Common myeloid progenitor, CD34-positive (primary cell): ENCODE measurements at places on chromosomes 3 and 15.

GRCh38 chr15:66390678-66391077 lies 4.0 kb downstream of the MAP2K1 start:
- peak; percentile 78 for DNase-seq

- no peak for DNase-seq
These were observed 66.7 kb upstream of the STXBP5L start for GRCh38 chr3:120841264-120841663.

- peak; percentile 80 for DNase-seq
These were observed 3.7 kb upstream of the PLD1 start for GRCh38 chr3:171813897-171814460.

- no peak for DNase-seq
These were observed 31.3 kb upstream of the WNT5A start for GRCh38 chr3:55518451-55518850.

- no peak for DNase-seq
These were observed 55.0 kb downstream of the PRICKLE2 start for GRCh38 chr3:64170270-64170669.

- no peak for DNase-seq
These were observed 18.2 kb downstream of the PTH1R start for GRCh38 chr3:46895761-46896160.

GRCh38 chr3:127306361-127307111 lies 18.7 kb upstream of the PRR20G start:
- DNase-seq, result no peak

GRCh38 chr3:81531263-81531662 lies 230.2 kb downstream of the GBE1 start:
- DNase-seq, result no peak

DNA sequence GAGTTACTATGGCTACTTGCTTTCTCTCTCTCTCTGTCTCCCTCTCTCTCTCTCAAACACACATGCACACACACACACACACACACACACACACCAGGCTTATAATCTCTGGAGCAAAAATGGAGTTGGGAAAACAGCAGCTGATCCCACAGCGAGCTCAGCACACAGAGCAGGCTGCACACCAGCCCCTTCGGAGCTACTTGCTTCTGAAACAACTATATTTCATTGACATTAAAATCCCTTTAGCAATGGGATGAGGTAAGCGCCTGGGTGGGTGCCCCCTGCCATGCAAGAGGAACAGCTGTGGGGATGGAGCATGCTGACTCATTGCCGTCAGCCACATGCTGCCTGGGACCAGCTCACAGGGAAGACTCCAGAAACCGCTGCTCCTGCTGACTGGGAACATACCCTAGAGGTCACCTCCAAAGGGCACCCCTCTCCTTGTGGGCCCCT lies 45.7 kb downstream of the B3GNT5 start:
- DNase-seq, result peak; percentile 88

GRCh38 chr3:139101396-139101795 lies 56.7 kb upstream of the PRR23C start:
- no peak for DNase-seq

GRCh38 chr15:101070502-101071273 lies 151.5 kb downstream of the LRRK1 start:
- DNase-seq, result peak; percentile 64

GRCh38 chr3:32453346-32453745 lies 49.3 kb downstream of the CMTM6 start:
- DNase-seq, result no peak

DNA sequence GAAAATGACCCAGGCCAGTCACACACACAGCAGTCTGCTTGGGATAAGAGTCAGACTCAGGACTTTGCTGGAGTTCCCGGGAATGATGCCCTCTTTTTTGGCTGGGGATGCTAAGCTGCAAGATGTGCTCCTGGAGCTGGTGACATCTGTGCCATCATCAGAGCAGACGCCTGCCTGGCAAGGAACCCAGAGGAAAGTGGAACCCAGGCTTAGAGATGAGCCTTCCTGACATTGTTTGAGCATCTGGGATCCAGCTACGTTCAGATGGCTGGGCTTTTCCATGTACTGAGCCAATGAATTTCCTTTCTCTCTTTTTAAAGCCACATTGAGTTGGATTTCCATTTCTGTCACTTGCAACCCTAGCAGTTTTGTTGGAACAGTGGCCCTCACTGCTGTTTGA lies 53.3 kb downstream of the EBLN2 start:
- no peak for DNase-seq

- DNase-seq, result no peak
These were observed 42.5 kb downstream of the SETD2 start for GRCh38 chr3:47121409-47121808.

DNA sequence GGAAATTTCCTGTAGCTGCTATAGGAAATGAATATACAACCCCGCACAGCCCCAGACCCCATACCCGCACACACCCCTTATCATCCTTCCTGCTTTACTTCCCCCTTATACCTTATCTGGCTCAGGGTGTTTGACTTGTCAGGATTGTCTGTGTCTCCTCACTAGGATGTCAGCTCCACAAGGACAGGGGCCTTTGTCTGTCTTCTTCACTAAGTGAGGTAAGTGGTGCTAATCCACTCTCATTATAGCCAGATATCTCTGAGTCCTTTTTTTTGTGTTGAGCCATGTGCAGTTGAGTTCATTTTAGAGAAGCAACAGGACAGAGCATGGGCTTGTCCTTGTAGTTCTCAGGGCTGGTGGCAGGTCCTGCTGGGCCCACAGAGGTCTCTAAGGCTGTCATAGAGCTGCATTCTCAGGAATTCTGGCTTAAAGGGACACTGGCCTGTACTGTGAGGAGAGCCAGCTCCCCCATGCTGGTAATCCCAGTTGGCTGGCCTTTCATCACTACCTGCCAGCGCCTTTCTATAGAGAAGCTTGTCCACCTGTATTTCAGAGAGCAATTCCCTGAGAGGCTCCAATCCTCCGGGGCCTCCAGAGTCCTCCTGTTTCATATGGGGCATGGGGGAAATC lies 9.0 kb downstream of the KY start:
- no peak for DNase-seq

- no peak for DNase-seq
These were observed 822 bp downstream of the MRPL3 start for GRCh38 chr3:131501949-131502348.

DNA sequence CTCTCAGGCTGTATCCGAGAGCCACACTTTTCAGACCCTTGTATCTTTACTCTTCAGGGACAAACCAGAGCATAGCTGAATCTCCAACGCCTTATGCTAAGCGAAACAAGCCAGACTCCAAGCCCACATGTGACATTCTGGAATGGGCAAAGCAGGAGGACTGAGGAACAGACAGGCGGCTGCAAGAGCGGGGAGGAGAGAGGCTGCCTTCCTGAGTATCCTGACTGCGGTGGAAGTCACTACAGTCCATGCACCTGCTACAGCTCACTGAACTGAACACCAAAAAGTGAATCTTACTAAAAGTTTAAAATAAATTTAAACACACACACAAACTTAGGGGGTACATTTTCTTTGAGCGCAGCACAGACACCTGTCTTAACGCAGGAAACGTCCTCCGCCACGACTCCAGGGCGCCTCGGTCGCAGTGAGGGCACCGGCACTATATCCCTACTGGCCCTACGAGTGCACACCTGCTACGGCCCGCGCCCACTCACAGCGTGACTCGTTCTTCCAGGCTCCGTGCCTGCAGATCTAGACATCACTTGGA lies 1.4 kb downstream of the CYFIP1 start:
- DNase-seq, result peak; percentile 35

DNA sequence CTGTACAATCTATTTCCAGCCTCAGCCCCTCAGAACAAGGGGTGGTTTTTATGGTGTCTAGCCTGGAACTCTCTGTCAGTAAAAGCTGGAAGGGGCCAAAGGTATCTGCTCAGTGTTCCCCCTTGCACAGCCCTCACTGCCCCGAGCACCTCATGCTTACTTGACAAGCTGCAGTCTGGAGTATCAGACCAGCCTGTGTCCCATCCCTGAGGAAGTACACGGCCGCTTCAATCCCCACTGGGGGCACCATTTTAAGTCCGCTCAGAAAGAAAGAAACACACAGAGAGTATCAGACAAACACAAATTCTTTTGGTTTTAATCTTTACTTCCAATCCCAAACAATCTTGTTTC lies 32.4 kb downstream of the UMPS start:
- no peak for DNase-seq

- no peak for DNase-seq
These were observed 269.4 kb upstream of the PEX5L start for GRCh38 chr3:180306155-180306554.

DNA sequence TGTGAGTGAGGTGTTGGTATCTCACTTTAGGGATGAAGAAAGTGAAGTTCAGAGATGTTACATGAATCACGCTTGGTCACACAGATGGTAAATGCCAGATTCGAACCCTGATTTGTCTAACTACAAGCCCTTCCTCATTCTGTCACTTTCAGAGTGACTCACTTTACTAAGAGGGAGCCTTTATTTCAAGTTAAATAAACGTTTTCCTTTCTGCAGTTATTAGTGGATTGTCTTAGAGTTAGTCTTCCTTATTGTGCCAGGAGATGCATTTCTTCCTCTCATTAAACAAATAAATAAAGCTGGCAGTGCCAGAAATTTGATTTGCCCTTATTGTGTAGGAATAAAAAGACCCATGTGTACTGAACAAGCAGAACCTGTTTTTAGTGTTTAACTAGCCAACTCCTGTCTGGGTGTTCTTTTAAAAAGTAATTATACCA lies 162.5 kb downstream of the AKAP13 start:
- peak; percentile 44 for DNase-seq

- DNase-seq, result no peak
These were observed 18.0 kb downstream of the ETV5 start for GRCh38 chr3:186090901-186091300.

GRCh38 chr3:147744967-147745366 lies 335.8 kb downstream of the ZIC1 start:
- DNase-seq, result no peak

GRCh38 chr3:126267169-126267975 lies 87.0 kb upstream of the ALDH1L1 start:
- peak; percentile 24 for DNase-seq
